ENCODE measurements at places on chromosomes 7 and 10.

DNA sequence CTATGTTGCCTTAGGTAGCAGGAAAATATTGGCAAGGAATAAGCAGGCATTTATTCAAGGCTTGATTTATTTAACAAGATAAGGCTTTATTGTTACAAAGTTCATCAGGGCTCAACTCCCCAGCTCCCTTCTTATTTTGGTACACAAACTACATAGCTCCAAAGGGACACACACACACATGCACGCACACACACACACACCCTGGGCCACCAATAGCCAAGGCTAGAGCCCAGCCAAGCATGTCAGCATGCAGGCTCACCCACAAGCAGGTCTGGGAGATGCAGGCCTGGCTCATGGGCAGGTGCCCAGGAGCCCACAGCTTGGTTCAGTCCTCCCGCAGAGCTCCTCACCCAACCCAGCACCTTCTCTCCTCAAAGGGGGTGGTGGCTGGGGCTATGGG lies 23.4 kb downstream of the LEP start:
- no peak for DNase-seq

DNA sequence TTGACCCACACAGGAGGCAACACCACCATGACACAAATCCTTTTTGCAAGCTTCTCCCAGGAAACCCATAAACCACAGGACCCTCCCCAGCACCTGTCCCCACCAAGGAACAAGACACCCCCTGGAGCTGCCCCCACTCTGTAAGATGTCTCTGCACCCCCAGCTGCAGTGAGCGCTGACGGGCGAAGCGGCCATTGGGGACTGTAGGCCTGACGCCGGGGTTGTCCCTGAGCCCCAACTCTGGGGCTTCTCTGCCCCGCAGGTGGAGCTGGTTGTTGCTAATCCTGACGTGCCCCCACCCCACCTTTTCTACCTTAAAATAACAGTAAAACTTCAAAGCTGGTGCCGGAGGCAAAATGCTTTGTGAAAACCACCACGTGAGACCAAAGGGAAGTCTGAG lies 94.7 kb upstream of the PPP2R2D start:
- DNase-seq = no peak

- no peak for DNase-seq
Observed at GRCh38 chr10:71078454-71079145, 133.8 kb upstream of the UNC5B start.

DNA sequence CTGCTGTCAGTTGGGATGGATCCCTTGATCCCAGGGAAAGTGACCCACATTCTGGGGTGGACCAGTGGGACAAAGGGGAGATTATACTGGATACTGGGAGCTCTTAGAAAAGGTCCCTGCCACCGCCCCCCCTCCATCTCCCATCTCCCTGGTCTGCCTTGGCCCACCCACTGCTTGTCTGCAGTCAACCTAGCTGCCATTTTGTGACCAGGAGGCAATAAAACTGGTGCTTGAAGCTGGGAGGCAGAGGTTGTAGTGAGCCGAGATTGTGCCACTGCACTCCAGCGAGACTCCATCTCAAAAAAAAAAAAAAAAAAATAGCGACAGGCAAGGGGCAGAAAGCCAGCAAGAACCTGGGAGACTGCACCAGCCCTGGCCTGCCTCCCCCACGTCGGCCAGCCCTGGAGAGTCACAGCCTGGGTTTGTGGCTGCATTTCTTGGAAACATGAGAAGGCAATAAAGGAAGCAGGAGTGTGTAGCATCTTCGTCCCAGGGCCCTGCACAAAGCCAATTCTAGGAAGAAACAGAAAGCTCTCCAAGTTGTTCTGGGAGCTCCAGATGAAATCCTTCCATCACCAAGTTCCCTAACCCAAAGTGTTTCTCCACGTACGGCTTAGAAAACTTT lies 4.7 kb upstream of the ARPC1B start:
- DNase-seq = no peak

DNA sequence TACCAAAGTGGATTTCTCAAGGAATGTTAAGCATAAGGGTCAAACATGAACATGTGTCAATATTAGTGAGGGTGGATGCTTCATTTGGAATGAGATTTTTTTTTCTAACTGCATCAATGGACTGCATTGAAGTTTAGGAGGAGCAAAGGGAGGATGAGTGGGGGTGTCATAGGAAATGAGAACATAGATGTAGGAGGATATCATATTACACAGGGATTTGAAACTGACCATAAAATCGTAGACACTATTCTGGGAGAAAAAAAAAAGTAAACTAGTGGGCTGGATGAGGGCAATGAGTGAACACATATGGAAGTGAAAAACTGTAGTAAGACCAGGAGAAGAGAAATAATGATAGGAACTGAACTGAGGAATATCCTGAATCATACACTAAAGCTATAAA lies 109.4 kb downstream of the SEMA3A start:
- no peak for DNase-seq

DNA sequence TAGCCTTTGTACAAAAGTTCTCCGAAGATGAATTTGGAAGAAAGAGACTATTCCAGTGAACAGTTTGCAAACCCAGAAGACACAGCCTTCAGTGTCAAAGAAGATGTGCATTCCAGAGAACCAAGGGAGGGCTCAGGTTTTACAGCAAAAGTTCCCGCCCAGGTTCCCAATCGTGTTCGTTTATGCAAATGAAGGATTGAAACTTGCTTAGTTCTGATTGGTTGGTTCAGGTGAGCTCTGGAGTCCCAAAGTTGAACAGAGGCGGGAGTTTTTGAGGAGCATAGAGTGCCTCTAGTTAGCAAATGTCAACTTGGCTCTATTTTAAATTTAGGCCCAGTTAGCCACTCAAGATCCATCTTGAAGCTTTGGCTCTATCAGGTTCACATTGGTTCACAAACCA lies 51.3 kb downstream of the TMEM270 start:
- no peak for DNase-seq

GRCh38 chr7:106121189-106121810 lies 9.2 kb upstream of the SYPL1 start:
- DNase-seq = no peak

DNA sequence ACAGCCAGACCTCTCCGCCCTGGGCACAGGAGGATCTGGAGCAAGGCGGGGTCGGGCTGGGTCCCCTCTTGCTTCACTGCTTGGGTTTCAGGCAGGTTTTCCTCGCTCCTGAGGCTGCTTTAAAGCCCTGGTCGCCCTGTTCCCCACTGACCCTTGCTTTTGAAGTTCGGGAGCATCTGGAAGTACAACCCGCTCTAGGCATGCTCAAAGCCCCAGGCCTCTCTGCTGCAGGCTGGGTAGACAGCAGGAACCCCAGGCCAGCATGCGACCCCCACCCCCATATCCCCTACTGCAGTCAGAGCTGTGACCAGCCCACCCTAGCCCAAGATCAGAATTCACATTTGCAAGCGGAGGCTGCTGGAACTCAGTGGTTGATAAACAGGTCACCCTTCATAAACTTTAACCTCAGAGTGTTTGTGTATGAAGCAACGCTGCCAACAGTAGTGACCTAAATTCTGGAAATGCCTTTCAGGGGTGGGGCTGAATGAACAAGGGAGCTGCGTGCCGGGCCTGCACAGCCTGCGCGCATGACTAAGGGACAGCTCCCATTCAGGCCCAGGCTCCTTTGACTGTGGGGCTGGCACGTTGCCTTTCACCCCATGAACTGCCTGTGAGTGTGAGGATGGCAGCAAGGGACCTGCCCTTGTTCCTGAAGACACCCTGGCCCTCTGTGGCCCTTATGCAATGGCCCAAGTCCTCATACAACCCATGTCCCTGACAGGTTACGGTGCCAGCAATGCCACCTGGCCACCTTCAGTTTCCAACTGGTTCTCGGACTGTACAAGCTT lies 52.5 kb downstream of the PROSER2 start:
- DNase-seq = no peak

DNA sequence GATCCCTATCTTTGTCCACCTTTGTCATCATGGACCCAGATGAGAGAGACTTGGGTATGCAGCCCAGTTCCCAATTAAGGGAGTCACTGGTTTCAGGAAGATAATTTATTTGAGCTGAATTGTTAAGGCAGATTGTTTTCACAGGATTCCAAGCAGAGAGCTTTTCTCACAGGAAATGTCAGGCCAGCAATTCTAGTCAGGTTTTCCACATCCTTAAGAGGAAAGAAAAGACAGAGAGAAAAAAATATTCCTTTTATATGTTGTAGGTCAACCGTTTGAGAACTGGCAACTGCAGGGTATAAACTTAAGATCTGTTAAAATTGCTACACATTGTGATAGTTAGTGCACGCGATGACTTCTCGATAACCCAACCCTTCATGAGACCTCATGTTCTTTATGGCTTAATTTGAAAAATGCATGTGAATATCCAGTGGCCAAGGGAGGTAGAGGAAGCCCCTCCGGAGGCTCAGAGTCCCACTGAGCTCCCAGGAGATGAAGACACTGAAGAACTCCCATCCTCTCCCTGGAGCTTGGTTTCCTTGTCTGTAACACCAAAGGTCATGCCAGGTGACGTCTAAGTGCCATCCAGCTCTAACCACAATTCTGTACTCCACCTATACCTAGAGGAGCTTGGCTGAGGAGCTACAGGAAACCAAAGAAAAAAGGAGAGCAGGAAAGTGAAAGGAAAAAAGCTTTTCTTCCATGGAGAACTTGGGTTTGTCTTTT lies 45.6 kb downstream of the MINDY4 start:
- DNase-seq = no peak

DNA sequence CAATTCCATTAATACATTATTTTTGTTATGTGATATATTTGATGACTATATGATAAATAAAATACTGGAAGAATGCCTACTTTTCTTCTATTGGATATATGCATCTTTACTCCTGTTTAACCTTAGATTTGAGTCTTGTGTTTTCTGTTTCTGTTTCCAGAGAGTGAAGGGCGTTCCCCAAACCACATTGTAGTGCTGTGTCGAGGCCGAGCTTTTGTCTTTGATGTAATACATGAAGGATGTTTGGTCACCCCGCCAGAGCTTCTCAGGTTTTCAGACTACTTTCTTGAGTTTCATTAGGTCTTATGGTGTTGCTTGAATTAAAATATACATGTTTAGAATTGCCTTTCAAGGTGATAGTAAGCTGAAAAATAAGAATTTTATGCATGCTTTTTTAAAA lies 23.8 kb downstream of the CROT start:
- DNase-seq = peak; percentile 4

DNA sequence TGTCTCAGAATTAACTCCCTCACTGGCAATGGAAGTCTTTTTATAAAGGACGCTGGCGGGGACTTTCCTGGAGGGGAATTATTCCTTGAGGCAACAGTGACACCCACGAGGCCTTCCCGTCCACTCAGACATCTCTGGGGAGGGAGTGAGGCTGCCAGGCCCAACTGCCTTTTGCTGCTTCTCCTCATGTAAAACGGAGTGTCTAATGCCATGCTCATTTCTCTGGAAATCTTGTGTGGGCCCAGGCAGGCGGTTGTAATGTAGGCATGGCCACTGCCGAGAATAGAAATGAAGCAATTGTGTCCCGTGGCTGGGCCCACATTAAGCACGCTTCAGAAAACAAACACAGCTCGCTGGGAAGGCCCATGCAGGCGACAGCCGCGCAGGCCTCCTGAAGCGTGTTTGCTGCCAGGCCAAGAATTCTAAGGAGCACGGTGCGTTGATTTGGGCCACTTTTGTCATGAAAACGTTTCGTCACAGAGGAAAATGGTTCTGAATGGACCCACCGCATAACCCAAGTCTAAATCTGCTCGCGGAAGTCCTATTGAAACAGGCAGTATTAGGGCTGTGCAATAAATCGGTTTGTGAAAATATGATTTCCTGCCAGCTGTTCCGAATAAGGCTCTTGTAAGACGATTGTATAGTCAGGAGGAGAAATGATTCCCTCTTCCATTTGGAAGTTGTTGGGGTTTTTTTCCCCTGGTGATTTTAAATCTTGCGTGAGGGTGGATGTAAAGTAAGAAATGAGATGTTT lies 104.2 kb upstream of the CHST15 start:
- no peak for DNase-seq

- DNase-seq = no peak
Observed at GRCh38 chr7:26011039-26011696, 140.8 kb upstream of the NFE2L3 start.

DNA sequence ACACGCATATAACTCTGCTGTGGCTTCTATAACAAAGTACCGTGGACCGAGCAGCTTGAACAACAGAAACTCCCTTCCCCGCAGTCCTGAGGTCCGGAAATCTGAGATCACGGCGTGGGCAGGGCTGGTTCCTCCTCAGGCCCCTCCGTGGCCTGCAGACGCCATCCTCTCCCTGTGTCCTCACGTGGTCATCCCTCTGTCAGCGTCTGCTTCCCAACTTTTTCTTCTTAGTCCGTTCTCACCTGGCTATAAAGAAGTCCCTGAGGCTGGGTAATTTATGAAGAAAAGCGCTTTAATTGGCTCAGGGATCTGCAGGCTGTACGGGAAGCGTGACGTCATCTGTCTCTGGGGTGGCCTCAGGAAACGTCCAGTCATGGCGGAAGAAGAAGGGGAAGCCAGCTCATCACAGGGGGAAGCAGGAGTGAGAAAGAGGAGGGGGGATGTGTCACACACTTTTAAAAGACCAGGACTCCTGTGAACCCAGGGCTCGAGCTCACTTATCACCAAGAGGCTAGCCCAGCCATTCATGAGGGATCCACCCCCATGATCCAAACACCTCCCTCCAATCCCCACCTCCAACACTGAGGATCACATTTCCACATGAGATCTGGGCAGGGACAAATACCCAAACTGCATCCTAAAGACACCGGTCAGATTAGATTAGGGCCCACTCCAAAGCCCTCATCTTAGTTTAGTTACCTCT lies 91.2 kb upstream of the INSIG1 start:
- peak; percentile 83 for DNase-seq

Measured in stimulated activated CD4-positive, alpha-beta T cell treated with anti-CD3 and anti-CD28 coated beads, Interleukin-15, amount 100 ng/mL, for 24 hours (primary cell).